ENCODE measurements at places on chromosomes 5 and 9. TPM values are rescaled to one million over a fixed set of nuclear protein-coding genes. Genes with fewer than 3 reads are reported as not detected.

- DNase-seq = no peak
- H3K27ac ChIP-seq = no peak overlapping the region
- no peaks in the 10 kb centered on the region for H3K36me3 ChIP-seq
- no peak overlapping the region for H3K4me3 ChIP-seq
- peaks cover 4% of the 10 kb centered on the region for H3K4me1 ChIP-seq
- H3K27me3 ChIP-seq = peaks cover 28% of the 10 kb centered on the region
Observed at GRCh38 chr5:72163349-72163983, 56.2 kb downstream of the MAP1B start.

DNA sequence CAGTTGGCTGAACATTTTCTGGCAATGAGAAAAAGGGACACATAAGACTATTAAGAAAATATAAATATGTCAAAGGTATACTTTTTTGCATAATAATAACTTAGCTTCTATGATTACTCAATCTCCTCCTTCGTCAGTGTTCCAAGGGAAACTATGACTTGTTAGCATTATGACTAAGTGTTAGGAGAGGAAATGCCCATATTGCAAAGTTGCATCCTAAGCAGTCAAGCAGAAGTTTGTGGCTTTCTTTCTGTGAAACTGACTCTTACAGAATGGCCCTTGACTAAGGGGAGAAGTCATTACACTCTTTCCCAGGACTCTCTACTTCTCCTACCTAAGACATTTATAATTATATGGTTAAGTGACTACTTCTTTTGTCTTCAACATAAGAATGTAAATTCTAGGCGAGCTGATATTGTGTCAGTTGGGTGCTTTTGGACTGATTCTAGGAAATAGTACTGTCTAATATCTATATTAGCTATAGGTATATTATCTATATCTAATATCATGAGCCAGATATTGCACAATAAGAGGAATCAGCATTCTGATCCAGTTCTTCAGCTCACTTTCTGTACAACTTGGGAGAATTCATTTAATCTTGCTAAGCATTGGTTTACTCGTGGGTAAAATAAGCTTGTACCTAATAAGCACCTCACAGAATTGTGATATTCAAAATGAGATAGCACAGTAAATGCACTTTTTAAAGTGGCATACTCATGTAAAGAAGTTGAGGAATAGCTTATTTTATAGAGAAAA lies 16.4 kb upstream of the SPINK6 start:
- no peaks in the 10 kb centered on the region for H3K36me3 ChIP-seq
- H3K4me3 ChIP-seq = no peak overlapping the region
- H3K27me3 ChIP-seq = peaks cover 4% of the 10 kb centered on the region

DNA sequence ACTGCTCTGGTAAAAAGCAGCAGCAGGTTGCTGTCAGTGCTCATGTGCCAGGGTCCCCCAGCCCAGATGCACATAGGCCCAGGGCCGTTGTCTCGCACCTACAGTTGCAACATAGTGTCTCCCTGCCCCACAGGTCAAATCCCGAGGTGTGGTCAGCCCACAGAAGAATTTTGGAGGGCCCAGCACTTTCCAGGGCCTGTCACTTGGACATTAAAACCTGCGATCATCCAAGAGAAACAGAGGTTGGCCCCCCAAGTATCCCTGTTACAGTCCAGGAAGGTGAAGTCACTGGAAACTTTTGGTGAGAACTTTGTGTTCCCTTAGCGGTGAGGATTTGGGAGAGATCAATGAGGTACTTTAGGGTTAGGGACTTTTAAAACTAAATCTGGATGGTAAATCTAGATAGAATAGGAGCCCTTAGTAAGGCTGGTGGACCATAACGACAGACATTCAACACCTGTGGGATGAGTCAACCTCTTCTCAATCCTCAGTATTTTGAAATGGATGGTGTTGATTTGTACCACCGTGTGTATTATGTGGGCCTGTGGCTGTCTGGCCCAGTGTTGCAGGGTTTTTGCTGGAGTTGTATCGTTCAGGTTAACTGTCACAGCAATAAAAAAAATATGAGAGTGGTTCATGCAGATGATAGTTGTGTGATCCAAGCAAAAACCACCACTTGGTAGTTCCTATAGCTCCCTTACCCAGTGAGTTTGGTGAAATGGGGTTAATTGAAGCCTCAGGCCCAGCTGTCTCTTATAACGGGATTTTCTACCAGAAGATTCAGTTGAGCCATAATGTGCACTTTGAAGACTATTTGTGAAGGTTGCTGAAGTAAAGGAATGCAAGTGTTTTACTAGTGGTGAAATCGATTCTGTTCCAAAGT lies 19.2 kb downstream of the OR2S2 start:
- peaks cover 28% of the 10 kb centered on the region for H3K4me1 ChIP-seq
- H3K4me3 ChIP-seq = no peak overlapping the region
- peaks cover 7% of the 10 kb centered on the region for H3K36me3 ChIP-seq
- no peaks in the 10 kb centered on the region for H3K27me3 ChIP-seq
- H3K27ac ChIP-seq = peak overlapping the region; percentile 36
- no peak for DNase-seq

DNA sequence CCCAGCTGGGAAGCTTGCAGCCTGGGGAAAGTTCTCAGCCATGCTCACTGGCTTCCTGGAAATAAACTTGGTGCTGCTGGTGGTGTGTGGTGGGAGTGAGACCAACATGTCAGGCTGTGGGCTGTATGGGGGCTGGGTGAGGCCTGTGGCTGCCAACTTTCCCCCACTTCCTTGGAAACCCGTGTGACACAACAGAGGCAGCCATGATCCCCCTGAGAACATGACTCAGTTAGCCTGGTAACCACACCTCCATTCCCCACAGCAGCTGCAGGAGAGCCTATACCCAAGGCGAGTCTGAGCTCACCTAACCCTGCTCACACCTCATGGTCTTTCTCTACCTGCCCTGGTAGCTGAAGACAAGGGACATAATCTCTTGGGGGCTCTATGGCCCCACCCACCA lies 72.7 kb upstream of the RGMB start:
- H3K27ac ChIP-seq = no peak overlapping the region
- H3K4me1 ChIP-seq = no peaks in the 10 kb centered on the region
- H3K36me3 ChIP-seq = no peaks in the 10 kb centered on the region
- H3K27me3 ChIP-seq = no peaks in the 10 kb centered on the region
- DNase-seq = no peak
- H3K4me3 ChIP-seq = no peak overlapping the region

GRCh38 chr9:8895106-8895860 lies 1095.7 kb upstream of the DMAC1 start:
- no peaks in the 10 kb centered on the region for H3K27me3 ChIP-seq
- no peak overlapping the region for H3K27ac ChIP-seq
- H3K4me1 ChIP-seq = no peaks in the 10 kb centered on the region
- no peak overlapping the region for H3K4me3 ChIP-seq

GRCh38 chr5:77629509-77630113 lies 8.9 kb downstream of the OTP start:
- peak overlapping the region; percentile 45 for H3K27ac ChIP-seq
- DNase-seq = no peak
- peaks cover 20% of the 10 kb centered on the region for H3K36me3 ChIP-seq
- H3K27me3 ChIP-seq = peaks cover 73% of the 10 kb centered on the region

- H3K4me1 ChIP-seq = no peaks in the 10 kb centered on the region
- H3K36me3 ChIP-seq = no peaks in the 10 kb centered on the region
- DNase-seq = no peak
- no peak overlapping the region for H3K4me3 ChIP-seq
Observed at GRCh38 chr5:6573651-6574101, 59.2 kb downstream of the NSUN2 start.

DNA sequence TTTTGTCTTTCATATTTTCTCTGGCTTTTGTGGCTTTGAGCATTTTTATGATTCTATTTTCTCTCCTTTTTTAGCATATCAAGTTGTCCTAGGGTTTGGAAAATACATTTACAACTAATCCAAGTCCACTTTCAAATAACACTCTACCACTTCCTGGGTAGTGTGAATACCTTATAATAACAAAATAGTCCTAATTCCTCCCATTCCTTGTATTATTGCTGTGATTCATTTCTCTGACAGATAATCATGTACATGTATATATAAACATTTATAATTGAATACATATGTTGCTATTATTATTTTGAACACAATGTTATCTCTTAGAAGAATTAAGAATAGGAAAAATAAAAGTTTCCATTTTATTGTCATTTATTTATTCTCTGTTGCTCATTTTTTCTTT lies 14.9 kb upstream of the ADAM19 start:
- H3K4me3 ChIP-seq = no peak overlapping the region
- H3K27ac ChIP-seq = no peak overlapping the region
- no peak for DNase-seq
- peaks cover 39% of the 10 kb centered on the region for H3K4me1 ChIP-seq
- peaks cover 13% of the 10 kb centered on the region for H3K36me3 ChIP-seq
- H3K27me3 ChIP-seq = no peaks in the 10 kb centered on the region

- H3K27me3 ChIP-seq = peaks cover 41% of the 10 kb centered on the region
- H3K4me3 ChIP-seq = no peak overlapping the region
- no peak overlapping the region for H3K27ac ChIP-seq
- no peaks in the 10 kb centered on the region for H3K36me3 ChIP-seq
- no peak for DNase-seq
Observed at GRCh38 chr5:531101-531748, 7.0 kb upstream of the SLC9A3 start.

- H3K27me3 ChIP-seq = no peaks in the 10 kb centered on the region
- no peak for DNase-seq
- no peaks in the 10 kb centered on the region for H3K4me1 ChIP-seq
- no peak overlapping the region for H3K27ac ChIP-seq
Observed at GRCh38 chr5:137631453-137631852, 104.4 kb downstream of the KLHL3 start.

GRCh38 chr5:14768508-14769365 lies 102.8 kb downstream of the ANKH start:
- no peak overlapping the region for H3K4me3 ChIP-seq
- H3K4me1 ChIP-seq = peaks cover 13% of the 10 kb centered on the region
- no peak for DNase-seq
- no peaks in the 10 kb centered on the region for H3K36me3 ChIP-seq

DNA sequence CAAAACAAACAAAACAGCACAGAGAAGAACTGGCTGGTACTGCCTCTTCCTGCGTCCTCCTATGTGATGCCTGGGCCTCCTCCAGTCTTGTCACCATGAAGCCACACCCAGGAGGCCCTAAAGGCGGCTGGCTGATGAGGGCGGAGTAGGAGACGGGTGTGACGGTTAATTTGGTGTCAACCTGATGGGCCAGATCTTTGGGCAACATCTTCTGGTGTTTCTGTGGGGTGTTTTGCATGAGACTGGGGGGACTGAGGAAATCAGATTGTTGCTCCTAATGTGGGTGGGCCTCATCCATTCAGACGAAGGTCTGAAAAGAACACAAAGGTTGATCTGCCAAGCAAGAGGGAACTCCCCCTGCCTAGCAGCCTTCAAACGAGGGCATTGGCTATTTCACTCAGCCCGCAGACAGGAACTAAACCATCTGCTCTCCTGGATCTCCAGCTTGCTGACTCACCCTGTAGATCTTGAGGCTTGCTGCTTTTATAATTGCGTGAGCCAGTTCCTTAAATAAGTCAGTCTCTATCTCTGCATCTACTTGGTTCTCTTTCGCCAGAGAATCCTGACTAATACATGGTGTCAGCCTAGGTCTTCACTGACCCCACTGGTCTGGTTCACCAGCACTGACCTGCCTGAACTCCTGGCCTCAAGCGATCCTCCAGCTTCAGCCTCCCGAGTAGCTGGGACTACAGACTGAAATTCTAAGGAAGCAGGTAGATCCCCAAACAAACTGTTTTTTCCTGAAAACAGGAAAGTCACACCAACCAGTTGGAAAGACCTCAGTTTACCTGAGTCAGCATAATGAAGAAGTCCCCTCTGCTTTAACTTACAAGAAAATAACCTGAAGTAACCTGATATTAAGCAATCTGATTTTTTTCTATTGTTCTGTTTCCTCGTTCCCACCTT lies 12.8 kb upstream of the ZFP62 start:
- peaks cover 9% of the 10 kb centered on the region for H3K4me1 ChIP-seq
- no peak overlapping the region for H3K4me3 ChIP-seq
- peak overlapping the region; percentile 8 for H3K27ac ChIP-seq

GRCh38 chr5:153520952-153521351 lies 30.5 kb downstream of the GRIA1 start:
- no peak overlapping the region for H3K4me3 ChIP-seq
- H3K36me3 ChIP-seq = no peaks in the 10 kb centered on the region
- no peaks in the 10 kb centered on the region for H3K4me1 ChIP-seq
- no peak for DNase-seq
- H3K27me3 ChIP-seq = no peaks in the 10 kb centered on the region

GRCh38 chr5:133426264-133426663 lies 186.1 kb downstream of the FSTL4 start:
- no peak overlapping the region for H3K4me3 ChIP-seq
- peaks cover 9% of the 10 kb centered on the region for H3K4me1 ChIP-seq
- H3K27me3 ChIP-seq = peaks cover 21% of the 10 kb centered on the region
- no peak overlapping the region for H3K27ac ChIP-seq
- DNase-seq = no peak

DDX4 gene
- total RNA-seq = 0.61 TPM

PCDHGC3 gene
- total RNA-seq = not detected

SLC27A6 gene
- not detected for total RNA-seq

IL9 gene
- total RNA-seq = not detected

PRR7 gene
- 11.6 TPM for total RNA-seq

RNF224 gene
- total RNA-seq = not detected

PCDHB15 gene
- total RNA-seq = not detected

Data from activated CD8-positive, alpha-beta T cell treated with anti-CD3 and anti-CD28 coated beads, Interleukin-2, amount 10 ng/mL, durations not matched to agents 7 days and 5 days (primary cell).